NCI-H526 (cell line): ENCODE measurements at places on chromosomes 7 and 10.
A peak's percentile ranks its signal among the peaks of the same experiment; 100 is the strongest.

DNA sequence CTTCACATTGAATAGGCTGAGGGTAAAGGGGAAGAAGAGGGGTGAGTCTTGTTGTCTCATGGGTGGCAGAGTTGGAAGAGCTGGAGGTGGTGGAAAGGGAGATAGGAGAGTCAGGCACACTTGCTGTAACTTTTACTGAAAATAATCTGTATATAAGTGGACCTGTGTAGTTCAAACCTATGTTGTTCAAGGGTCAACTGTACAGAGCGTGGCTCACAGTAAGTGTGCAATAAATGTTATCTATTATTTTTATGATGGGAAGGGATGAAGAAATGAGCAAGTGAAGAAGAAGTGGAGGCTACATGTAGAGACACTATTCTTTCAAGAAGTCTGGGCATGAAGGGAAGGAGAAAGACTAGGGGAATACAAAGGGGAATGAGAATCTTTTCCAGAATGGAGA is 71.5 kb upstream of the FAM133B start:
- DNase-seq, result no peak

DNA sequence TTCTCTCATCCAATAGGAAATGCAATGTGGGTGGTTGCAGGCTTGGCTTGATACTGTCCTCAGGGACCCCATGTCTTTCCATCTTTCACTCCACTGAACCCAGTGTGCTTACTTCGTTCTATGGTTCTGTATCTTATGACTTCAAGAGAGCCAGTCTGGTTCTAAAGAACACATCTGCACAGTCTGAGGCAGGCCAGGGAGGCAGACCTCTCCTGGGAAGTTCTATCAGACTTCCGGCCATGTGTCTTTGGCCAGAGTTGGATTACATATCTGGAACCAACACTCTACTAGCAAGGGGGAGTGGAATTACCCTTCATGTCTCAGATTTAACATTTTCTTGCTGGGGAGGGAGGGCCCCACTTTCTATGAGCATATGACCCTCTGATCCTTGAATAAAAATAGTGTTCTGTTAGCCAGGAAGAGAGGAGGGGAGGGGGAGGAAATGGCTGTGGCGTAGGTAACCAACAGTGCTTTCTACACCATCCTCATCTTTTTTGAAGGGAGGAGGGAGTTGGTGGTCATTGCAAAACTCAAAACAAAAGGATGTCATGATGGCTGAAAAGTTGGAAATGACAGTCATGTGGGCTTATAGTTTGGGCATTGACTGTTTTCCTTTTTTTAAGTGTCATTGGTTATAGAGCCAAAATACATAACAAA is 370.2 kb downstream of the GATA3 start:
- DNase-seq, result no peak

DNA sequence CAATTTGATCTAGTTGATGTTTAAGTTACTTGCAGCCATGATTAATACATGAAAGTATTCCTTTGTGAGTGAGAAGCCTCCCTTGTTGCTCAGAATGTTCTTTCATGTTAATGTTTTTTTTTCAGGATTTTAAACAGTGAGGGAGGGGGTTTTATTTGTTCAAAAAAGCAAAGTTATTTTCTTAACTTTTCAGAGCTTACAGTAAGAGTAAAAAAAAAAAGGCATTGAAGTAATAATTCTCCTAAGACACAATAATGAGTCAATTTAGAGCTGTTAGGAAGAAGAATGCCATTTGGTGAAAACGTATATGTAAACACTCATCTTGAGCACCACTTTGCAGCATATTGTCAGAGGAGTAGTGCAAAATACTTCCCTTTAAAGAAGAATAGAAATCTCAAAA is 105.8 kb downstream of the SEMA3A start:
- no peak for DNase-seq

DNA sequence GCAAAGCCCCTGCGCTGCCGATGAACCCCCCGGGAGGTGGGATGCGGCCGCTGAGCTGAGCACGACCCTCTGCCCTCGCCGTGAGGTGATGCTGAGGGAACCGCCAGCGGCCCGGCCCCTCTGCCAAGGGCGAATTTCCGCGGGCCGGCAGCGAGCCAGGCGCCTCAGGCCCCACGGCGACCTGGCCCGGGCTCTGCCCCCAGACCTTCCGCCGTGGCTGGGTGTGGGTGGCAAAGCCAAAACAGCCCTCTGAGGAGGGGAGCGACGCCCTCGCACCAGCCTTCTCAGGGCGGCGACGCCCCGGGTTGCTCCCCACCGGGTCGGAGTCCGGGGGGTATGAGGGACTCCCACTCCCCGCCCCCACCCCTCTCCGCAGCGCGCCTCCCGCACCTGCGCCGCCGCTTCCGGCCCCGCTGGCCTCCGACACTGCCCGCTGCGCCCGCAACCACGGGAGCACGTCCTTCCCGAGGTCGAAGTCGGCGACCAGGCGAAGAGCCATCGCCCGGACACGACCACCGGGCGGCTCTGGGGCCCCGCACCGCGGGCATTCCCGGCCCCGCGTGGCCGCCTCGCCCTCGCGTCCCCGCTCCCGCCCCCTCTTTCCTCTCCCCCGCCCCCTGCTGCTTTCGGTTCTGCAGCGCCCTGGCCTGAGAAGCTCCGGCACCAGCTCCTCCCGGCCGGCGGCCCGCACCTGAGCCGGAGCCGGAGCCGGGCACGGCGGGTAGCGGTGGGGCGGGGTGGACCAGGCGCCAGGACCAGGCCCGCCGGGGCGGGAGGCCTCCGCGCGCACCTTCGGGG is at the start of gene GSAP:
Gene GSAP, minus strand, starts transcription at position 527 of the 798 bp plus-strand sequence. Its CDS starts 28 bp downstream, at position 499.
- DNase-seq, result peak; percentile 16

GRCh38 chr7:51346126-51346525 is 29.5 kb upstream of the COBL start:
- peak; percentile 96 for DNase-seq

DNA sequence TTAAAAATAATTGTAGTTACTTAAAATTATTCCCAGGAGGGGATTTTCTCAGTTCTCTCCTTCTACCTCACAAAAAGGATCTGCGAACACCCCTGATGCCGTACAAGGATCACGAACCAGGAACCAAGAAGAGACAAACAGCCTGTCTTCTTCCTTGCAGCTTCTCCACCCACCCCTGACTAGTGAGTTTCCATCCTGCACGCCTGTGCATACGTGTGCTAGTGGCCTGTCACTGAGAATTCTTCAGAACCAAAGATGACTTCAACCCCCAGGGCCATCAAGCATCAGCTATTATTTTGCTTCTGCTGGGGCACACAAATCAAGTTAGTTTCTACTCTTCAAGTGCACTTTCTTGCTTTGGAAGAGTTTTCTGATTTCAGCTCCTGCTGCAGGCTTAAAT is 175.5 kb upstream of the KLF6 start:
- DNase-seq, result no peak

GRCh38 chr10:22679608-22680007 is 34.8 kb downstream of the PIP4K2A start:
- no peak for DNase-seq

DNA sequence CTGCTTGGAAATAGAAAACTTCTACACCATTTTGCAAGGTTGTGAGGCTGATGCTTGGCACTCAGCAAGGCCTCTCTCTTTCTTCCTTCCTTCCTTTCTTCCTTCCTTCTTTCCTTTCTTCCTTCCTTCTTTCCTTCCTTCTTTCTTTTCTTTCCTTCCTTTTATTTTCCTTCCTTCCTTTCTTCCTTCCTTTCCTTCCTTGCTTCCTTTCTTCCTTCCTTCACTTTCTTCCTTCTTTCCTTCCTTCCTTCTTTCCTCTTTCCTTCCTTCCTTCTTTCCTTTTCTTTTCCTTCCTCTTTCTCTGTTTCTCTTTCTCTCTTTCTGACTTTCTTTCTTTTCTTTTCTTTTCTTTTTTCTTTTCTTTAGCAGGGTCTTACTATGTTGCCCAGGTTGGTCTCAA is 460.4 kb downstream of the KCNMA1 start:
- DNase-seq, result no peak

DNA sequence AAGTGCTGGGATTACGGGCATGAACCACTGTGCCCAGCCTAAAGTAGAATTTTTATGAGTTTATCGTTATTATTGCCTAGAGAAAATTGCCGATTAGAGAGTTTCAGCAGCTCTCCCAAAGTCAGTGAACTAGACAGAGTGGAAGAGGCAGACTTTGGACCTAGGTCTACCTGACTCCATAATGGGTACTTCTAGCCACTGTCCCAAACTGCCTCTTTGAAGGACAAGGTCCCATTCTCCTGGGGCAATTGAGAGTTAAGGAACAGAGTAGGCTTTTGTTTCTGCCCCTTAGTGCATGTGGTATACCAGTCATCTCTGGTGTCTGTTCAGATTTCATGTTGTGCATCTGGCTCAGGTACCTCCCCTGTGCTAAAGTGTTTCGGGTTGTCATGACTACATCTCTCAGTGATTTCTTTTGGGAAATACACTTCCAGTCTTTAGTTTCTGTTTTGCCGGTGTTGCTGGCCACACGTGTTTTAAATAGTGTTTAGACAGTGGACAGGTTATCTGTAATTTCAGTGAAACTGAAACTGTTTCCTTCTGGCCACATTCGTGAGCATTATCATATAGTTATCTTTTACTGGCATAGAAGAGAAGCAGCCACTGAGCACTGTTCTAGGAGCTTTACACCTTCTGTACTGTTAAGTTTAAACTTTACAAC is 4.7 kb downstream of the TMEM236 start:
- DNase-seq, result no peak

DNA sequence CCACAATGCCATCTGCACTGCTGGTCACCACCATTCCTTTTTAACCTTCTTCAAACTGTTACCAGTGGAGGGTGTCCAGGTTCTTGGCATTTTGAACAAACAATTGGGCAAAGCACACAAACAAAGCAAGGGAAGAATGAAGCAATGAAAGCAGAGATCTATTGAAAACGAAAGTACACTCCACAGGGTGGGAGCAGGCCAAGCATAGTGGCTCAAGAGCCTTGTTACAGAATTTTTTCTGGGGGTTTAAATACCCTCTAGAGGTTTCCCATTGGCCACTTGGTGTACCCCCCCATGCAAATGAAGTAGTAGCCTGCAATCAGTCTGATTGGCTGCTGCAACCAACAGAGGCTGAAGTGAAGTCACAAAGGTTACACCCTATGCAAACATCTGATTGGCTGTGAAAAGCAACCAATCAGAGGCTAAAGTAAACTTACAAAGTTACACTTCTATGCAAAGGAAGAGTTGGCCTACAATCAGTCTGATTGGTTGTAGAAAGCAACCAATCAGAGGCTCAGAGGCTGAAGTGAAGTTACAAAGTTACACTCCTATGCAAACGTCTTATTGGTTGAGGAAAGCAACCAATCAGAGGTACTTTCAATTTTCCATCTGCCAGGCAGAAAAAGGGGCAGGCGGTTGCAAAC is 103.2 kb upstream of the WAC start:
- no peak for DNase-seq

GRCh38 chr10:88651101-88651551 is 13.1 kb upstream of the LIPF start:
- no peak for DNase-seq

DNA sequence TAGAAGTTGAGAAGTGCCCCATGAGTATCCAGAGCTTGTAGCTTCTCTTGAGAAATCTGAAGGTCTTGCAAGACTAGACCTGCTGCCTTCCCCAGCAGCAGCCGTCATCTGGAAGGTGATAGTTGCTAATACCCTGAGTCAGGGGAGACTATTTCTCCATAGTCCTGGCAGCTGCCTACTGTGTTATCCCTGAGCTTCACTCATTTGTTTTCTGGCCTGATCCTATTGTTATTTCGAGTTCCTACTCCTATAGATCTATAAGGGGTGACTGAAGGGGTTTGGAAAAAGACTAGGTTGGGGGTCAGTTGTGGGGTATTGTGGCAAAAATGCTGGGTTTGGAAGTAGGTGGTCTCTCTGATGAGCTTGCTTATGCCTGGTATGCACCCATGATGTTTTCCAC is 297.8 kb downstream of the CNTNAP2 start:
- no peak for DNase-seq

GRCh38 chr7:142615508-142615907 is 133.8 kb upstream of the PRSS1 start:
- DNase-seq, result no peak

DNA sequence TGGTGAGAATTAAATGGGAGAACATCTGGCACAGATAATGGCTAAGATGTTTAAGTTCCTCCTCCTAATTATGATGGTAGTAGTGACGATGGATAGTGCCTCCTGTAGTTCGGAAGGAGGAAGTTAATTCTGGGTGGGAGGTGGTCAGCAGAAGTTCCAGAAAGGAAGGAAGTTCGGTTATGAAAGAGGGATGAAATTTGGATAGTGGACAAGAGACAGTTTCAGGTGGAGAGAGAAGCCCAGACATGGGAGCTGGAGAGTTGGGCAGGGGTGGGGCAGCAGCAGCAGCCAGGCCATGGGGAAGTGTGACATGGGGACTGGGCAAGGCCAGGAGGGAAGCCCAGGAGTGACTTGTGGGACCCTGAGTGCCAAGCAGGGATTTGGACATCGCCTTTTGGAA is 99.5 kb downstream of the CCNY start:
- DNase-seq, result no peak

- no peak for DNase-seq
Measured at GRCh38 chr10:62249957-62250356, 18.7 kb downstream of the RTKN2 start.

GRCh38 chr7:48511080-48511479 is 339.8 kb downstream of the ABCA13 start:
- no peak for DNase-seq

- DNase-seq, result peak; percentile 74
Measured at GRCh38 chr7:151310578-151310977, 31.0 kb upstream of the NUB1 start.

- DNase-seq, result no peak
Measured at GRCh38 chr10:91493313-91493712, 83.2 kb downstream of the HECTD2 start.

- DNase-seq, result no peak
Measured at GRCh38 chr7:131388126-131388525, 60.5 kb downstream of the MKLN1 start.
